ENCODE measurements at places on chromosomes 12 and 14. TPM values are rescaled to one million over a fixed set of nuclear protein-coding genes. Genes with fewer than 3 reads are reported as not detected.

TIGAR gene
- 8.4 TPM for total RNA-seq

IFNG-AS1 gene
- total RNA-seq = 0.35 TPM

LMBR1L gene
- total RNA-seq = 45.0 TPM

PMCH gene
- not detected for total RNA-seq

NGB gene
- not detected for total RNA-seq

C12orf60 gene
- 2.9 TPM for total RNA-seq

GUCY2C gene
- total RNA-seq = not detected

IAPP gene
- total RNA-seq = not detected

SELPLG gene
- total RNA-seq = 31.0 TPM

BATF gene
- 165 TPM for total RNA-seq

RNF212B gene
- not detected for total RNA-seq

MIPOL1 gene
- total RNA-seq = not detected

EPYC gene
- not detected for total RNA-seq

BDKRB1 gene
- not detected for total RNA-seq

KERA gene
- total RNA-seq = not detected

YY1 gene
- total RNA-seq = 99.7 TPM

HNF1A gene
- total RNA-seq = not detected

FLRT2 gene
- total RNA-seq = not detected

SLC4A8 gene
- 2.0 TPM for total RNA-seq

OASL gene
- 13.9 TPM for total RNA-seq

PPP1R3E gene
- 44.6 TPM for total RNA-seq

PROX2 gene
- total RNA-seq = 0.11 TPM

RFX4 gene
- total RNA-seq = not detected

CMA1 gene
- total RNA-seq = 0.39 TPM

OAS2 gene
- 278 TPM for total RNA-seq

AQP5 gene
- total RNA-seq = not detected

GPR162 gene
- total RNA-seq = 0.26 TPM

Data from activated CD4-positive, alpha-beta T cell treated with anti-CD3 and anti-CD28 coated beads for 36 hours (primary cell).